Bone marrow (tissue), 2 donors: ENCODE measurements at places on chromosomes 2 and 18.

- no peak for DNase-seq
Measured at GRCh38 chr2:104177179-104177578, 676.7 kb upstream of the POU3F3 start.

- DNase-seq = no peak
Measured at GRCh38 chr2:48944956-48945355, 189.4 kb upstream of the LHCGR start.

DNA sequence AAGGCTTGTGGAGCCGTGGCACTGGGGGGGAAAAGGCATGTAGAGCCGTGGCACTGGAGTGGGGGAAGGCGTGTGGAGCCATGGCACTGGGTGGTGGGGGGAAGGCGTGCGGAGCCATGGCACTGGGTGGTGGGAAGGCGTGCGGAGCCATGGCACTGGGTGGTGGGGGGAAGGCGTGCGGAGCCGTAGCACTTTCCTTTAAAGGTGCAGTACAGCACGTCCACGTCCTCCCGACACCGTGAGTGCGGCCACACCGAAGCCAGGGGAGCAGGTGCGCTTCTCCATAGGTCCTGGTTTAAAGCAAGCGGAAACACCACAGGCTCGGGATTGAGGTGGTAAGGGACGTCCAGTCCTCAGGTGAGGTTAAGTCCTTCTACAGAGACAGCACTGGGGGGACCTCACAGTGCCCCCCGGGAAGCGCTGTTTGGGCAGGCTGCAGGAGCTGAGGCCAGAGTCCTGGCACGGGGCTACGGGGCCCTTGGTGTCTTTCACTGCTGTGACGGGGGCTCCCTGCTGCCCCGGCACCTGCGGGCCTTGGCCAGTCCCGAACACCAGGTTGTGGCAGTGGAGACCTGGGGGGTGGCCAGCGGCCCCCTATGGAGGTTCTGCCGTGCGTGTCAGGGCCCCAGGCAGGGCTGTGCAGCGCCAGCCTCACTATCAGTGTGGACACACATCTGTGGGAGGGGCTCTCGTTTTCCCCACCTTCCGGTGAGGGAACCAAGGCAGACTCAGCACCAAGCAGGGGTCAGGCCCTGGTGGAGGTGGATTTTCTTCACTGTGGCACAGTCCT lies 93.0 kb upstream of the CTDP1 start:
- no peak for DNase-seq

GRCh38 chr2:121104721-121105141 lies 180.3 kb downstream of the TFCP2L1 start:
- DNase-seq = no peak

DNA sequence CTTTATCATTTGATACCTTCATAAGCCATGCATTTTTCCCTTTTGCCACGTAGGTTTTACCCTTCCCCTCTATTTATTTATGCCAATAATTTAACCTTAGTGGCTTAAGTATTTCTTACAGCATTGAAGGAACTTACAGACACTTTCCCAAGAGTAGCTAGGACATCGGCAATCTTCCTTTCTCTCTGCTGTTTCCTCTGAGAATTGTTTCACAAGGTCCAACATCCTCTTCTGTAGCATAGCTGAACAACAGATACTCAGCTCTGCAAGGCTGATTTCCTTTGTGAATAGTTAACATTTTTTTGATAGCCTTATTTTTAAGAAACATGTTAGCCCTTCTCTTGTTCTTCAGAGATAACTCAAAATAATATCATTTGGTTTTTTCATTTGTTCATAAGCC lies 1.1 kb upstream of the GCA start:
- DNase-seq = no peak

DNA sequence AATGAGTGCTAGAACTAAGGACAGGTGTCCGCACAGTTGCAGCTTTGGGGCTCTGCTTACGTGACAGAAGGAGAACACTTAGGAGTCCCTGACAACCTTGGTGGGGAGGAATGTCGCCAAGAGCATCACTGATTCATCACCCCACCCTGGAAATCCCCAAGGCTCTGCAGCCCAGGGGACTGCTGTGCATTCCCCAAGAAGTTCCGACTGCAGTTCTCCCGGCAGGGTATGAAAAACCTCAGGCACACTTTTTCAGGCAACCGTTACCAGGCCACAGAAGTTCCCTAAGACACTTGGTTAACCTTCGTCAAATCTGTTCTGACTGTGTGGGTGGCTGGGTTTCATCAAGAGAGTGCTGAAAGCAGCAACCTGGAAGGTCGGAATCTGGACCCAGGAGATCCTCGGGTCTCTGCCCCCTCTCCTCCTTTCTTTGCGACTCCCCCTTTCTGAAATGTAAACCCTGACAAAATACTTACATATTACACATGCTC lies 192.1 kb upstream of the CXCR4 start:
- DNase-seq = no peak

DNA sequence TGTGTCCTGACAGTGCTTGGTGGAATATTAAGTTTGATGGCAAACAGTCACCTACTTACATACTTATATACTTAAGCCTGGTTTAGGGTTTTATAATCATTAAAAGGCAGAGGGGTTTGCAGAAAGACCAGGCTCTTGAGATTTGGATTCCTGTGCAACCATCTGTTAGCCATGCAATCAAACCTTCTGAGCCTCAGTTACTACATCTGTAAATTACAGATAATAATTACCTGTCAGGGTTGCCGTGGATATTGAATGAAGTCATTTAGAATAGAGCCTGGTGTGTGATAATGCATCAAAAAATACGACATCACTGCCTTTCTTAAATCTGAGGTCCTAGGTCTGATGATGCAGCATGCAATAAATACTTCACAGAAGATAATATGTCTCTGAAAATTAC lies 152.9 kb downstream of the ARHGAP28 start:
- no peak for DNase-seq

DNA sequence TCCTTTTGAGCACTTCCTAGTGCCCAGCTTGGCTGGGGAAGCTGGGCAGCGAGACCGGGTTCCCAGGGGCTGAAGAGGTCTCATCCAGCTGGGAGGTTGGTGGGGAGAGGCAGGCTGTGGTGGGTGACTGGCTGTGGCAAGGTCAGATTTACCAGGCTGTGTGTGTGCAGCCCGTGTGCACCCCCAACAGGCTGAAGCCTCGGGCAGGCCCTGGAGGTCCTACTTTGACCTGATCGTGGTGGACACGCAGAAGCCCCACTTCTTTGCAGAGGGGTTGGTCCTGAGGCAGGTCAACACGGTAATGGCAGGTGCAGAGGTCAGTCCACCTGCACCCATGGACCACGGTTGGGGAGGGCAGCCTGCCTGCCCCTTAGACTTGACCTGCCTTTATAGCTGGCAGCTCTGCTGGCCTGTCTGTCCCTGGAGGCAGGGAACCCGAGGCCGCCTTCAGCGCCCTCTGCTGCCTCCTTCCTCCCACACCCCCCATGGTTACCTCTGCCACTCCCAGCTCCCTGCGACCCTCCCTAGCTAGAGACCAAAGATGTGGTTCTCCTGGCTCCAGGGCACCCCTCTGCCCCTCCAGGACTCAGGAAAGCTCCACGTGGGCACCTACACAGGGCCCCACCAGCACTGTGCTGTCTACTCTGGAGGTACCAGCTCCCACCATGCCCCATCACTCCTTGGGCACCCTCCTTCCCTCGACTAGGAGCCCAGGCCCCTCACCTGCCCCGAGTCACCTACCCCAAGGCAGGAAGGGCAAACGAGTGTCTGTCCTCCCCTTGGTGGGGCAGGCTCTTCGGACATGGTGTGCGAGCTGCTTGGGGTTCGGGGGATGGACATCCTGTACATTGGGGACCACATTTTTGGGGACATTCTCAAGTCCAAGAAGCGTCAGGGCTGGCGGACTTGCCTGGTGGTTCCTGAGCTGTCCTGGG lies 4.0 kb downstream of the NT5DC4 start:
- DNase-seq = no peak

GRCh38 chr2:66576561-66577320 lies 141.8 kb downstream of the MEIS1 start:
- DNase-seq = no peak

DNA sequence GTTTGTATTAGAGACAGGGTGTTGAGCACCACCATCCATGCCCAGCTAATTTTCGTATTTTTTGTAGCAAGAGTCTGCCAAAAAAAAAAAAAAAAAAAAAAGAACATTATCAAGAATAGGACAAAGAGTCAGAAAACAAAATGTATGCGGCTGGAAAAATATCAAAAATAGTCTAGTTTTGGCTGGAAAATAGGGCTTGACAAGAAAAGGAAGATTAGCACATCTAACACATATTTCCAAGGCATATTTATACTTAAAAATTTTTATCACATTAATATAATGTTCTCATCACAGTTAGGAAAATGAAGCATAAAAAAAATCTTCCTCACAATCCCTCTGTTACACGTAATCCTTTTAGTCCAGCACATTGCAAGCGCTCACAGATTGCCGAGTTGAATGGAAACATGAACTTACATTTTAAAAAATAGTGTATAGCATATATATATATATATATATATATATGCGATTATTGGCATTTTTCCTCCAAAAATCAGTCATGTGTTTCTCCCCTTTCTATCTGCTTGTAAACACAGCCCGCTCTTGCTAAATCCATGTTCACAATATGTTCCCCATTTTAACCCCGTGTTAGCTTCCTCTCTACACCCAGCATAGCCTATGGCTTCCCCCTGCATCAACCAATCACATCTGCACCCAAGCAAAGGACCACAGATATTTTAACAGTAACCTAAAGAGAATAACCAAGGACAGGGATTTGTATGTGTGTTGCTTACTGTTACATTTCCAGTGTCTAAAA lies 183.0 kb downstream of the AFF3 start:
- no peak for DNase-seq

DNA sequence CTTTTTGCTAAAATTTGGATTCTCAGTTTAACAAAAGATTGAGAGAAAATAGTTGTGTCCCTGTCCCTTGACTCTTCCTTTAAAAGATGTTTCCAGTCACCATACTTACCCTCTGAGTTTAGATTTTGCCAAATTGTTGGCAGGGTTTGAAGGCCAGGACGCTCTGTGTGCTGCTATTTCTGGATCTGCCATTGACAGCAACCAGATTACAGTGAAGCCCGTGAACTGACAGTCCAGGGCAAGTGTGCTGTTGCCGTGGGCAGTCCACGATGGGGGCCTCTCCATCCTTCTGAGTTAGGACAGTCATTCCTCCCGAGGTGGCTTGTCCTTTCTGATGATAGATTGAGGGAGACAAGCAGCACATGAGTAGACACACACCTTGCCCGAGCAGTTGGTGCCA lies 89.9 kb downstream of the PTPRM start:
- DNase-seq = no peak

GRCh38 chr2:151207100-151207499 lies 54.6 kb downstream of the RBM43 start:
- no peak for DNase-seq

DNA sequence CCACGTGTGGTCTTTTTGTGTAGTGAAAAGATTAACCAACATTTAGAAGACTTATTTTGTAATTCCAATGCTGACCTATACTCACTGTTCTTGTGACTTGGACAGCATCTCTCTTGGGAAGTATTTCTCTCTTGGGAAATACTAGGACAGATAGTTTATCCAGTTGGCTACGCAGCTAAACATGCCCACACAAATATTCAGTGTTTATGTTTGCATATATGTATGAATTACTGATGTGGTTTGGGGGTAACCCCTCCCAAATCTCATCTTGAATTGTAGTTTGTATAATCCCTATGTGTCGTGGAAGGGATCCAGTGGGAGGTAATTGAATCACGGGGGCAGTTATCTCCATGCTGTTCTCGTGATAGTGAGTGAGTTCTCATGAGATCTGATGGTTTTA lies 2062.3 kb upstream of the CELF4 start:
- DNase-seq = no peak

DNA sequence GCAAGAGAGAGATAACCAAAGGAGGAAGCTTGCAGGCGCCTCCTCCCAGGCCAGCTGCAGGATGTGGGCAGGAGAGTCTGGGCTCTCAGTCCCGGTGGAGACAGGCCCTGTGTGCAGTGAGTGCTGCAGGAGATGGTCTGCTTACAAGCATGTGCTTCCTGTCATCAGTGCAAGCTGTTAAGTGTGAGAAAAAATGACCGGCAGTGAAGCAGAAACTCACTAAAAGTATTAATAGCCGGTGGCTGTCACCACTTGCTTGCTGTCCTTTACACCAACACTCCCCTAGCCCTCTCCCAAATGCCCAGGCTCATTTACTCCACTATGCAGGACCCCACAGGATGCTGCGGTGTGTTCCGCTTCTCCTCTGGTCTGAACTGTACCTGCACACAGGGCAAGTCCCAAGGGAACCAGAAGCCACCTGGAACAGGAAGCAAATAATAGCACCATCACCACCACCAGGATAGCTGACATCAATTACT lies 435.6 kb upstream of the HS6ST1 start:
- DNase-seq = no peak

DNA sequence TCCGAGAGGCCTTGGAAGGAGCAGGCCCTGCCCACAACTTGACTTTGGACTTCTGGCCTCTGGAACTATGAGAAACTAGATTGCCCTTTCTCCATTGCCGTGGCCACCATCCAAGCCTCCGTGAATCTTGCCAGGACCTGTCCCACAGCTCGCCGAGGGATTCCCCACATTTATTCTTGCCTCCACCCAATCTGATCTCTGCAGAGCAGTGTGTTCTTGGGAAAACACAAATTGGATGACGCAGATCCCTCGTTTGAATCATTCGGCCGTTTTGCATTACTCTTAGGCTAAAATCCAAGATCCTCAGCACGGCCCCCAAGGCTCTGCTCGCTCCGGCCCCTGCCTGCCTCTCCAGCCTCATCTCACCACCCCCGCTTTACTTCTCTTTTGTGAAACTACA lies 364.2 kb downstream of the ZNF516 start:
- no peak for DNase-seq

DNA sequence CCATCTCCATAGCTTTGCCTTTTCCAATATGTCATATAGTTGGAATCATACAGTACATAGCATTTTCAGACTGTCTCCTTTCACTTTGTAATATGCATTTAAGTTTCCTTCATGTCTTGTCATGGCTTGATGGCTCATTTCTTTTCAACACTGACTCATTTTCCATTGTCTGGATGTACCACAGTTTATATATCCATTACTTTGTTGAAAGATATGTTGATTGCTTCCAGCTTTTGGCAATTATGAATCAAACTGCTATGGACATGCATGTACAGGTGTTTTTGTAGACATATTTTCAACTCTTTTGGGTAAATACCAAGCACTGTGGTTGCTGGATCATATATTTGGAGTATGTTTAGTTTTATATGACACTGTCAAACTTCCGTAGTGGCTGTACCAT lies 26.3 kb downstream of the ACSL3 start:
- DNase-seq = no peak

DNA sequence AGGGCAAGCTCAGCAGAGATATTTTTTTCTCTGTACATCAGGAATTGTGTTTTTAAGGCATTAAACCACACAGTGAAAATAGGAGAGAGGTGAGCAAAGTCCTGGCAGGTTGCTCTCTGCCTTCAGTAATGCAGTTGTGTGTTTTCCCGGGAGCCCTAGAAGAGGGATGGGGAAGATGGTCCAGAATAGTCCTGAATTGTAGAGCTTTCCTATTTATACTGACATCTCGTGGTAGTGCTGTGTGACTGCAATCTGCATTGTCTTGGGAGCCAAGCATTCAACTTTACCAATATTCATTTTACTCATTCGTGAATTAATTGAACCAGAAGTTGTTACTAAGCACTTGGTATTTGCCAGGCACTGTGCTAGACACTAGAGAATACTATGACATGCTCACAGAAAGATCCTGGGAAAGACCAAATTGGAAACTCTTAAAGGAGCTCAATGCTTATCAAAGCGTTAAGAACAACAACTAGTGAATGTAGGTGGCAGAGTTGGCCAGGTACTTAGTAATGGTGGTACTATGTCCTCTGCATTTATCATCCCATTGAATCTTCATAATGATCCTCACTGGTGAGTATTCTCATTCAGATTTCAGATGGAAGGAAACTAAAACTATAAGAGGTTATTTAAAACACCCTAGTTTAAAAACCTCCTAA lies 214.6 kb downstream of the TRIB2 start:
- DNase-seq = peak; percentile 20

GRCh38 chr2:152339556-152340286 lies 4.7 kb downstream of the FMNL2 start:
- DNase-seq = no peak
